NCI-H1105 (cell line): ENCODE measurements at places on chromosomes 16 and 17.
A peak's percentile ranks its signal among the peaks of the same experiment; 100 is the strongest.

DNA sequence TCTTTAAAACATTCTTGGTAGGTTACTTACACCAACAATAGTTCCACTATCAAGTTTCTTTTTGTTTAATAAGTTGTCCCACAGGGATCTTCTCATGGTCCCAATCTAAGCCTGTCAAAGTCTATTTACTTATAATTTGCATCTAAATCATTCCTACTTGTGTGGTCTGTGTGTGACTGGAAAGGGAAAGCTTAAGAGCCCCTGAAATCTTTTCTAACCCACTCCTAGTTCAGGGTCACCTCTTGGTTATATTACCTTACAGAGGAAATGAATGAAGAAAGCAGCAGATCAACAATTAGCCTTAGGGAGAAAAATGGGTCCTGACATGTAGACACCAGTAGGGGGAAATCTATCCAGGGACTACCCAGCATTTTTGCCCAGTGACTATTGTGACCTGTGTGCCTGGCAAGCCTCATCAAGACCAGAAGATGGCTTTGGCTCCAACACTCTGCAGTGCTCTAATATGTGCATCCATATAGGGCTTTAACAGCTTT lies 110.4 kb upstream of the HAS3 start:
- DNase-seq, result no peak

DNA sequence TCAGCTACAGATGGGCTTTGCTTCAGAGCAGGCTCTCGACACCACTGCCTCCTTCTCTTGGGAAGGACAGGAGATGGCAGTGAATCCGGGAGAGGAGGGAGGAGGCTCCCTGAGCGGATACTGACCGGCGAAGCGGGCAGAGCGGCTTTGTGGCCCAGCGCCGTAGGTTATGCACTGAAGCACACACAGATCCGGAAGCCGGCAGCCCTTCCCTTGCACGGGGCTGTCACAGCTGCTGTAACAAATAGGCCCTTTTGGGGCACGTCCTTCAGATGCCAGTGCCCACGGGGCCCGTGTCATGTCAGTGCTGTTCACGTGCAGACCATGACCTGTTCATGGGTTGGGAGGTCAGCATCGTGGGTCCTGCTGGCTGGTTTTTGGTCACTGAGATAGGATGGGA lies 144.7 kb upstream of the CHMP6 start:
- no peak for DNase-seq

GRCh38 chr16:84952335-84953189 lies 58.8 kb downstream of the ZDHHC7 start:
- peak; percentile 34 for DNase-seq

DNA sequence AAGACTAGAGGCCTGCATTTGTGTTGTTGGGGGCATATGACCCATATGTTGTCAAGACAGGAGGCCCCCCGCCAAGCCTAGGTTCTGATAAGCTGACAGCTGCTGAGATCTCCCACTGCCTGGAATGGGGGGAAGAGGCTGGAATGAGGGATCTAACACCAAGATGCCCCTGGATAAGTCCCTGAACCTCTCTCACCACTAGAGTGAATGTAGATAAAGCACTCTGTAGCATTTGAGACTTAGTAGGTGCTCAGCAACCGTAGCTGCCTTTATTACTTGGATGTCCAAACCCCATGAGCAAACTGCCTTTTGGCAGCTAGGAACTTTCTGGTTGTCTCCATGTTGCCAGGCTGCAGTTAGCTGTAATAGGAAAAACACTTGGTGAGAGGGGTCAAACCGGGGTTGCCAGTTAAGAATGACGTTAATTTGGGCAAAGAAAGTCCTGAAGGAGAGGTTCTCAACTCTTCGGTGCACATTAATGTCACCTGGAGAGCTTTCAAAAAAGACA lies 4.4 kb upstream of the RASL10B start:
- DNase-seq, result no peak

GRCh38 chr16:60720060-60720459 lies 1316.2 kb downstream of the CDH8 start:
- no peak for DNase-seq

GRCh38 chr17:992933-993332 lies 4.0 kb upstream of the TIMM22 start:
- no peak for DNase-seq

DNA sequence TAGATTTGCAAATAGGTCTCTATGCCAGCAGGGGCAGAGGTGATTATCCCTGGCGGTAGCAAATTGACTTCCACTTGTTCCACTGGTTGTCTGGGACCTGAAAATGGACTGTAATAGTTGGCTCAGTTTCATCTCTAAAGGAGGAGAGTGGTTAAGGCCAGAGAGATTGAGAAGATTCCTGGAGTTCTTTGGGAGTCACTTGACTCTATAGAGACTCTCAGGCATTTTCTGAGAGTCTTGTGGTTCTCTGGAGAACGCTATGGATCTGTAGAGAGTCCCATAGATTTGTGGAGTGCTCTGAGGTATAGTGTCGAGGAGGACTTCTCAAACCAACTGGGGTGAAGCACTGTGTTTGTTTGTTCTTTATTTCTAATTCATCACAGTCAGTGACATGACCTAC lies 8.9 kb upstream of the PMP22 start:
- DNase-seq, result no peak

GRCh38 chr16:29852654-29853053 lies 10.4 kb downstream of the CDIPT start:
- no peak for DNase-seq

DNA sequence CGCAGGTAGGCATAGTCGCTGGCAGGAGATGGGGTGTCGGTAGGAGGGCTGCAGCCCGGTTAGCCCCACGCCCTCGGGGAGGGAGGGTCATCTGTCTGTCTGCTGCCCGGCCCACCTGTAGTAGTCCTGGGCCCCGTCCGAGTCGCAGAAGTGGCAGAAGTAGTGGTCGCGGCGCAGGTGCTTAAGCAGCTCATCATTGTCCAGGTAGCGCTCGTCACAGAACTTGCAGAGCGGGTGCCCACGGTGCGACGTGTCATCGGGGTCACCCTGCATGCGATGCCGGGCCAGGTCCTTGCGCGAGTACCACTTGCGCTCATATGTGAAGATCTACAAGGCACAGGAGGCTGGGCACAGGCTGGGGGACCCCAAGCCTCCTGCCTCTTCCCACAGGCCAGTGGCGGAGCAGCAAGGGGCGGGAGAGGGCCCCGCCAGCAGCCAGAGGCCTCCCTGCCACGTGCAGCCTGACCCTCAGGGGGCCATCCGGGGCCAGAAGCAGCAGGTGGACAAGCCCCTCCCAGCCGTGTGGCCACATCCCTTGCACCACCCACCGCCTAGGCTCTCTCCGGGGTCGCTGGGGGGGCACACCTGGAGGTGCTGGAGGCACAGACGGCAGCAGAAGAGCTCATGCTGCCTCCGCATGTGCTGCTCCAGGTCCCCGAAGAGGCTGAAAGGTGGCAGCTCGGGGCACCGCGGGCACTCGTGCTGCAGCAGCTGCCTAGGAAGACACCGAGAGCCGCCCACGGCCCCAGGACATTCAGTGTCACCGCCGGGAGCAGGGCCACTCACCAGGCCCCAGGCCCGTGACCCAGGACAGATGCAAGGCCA lies 7.0 kb downstream of the ZNF598 start:
- no peak for DNase-seq

GRCh38 chr16:81349608-81350305 lies 35.0 kb downstream of the GAN start:
- no peak for DNase-seq

- DNase-seq, result peak; percentile 9
Observed at GRCh38 chr16:57115514-57116182, 23.3 kb downstream of the CPNE2 start.

DNA sequence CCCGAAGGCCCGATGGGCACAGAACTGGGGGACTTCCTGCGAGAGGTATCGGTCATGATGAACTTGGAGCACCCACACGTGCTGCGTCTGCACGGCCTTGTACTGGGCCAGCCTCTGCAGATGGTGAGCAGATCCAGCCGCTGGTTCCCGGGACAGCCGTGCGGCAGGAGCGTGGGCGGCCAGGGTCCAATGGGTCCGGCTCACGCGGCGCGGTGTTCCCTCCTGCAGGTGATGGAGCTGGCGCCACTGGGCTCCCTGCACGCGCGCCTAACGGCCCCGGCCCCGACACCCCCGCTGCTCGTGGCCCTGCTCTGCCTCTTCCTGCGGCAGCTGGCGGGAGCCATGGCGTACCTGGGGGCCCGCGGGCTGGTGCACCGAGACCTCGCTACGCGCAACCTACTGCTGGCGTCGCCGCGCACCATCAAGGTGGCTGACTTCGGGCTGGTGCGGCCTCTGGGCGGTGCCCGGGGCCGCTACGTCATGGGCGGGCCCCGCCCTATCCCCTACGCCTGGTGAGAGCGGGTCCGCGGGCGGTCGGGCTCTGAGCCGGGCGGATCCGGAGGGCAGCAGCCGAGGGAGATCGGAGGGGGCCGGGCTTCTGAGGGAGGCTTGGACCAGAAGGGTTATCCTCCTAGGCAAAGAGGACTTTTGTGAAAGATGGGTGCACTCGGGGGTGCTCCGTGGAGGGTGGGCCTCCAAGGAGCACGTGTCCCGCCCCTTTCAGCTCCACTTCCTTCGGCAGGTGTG lies 3.0 kb downstream of the TNK1 start:
- no peak for DNase-seq

DNA sequence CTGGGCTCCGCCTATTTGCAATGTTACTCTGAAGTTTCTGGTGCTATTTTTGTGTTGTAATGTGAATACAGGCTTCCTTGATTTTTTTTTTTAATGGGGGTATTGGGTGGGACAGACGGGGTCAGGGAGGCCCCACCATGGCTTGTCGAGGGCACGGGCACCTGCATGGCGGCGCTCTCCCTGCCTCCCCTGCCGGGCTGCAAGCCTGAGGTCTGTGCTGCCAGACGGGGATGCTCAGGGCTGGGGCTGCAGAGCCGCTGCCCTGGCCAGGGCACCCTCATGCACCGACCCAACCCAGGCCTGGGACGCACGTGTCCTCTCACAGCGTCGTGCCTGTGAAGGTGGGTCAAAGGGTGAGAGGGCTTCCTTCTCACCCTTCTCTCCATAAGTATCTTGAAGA lies 13.0 kb upstream of the ZFPM1 start:
- no peak for DNase-seq

DNA sequence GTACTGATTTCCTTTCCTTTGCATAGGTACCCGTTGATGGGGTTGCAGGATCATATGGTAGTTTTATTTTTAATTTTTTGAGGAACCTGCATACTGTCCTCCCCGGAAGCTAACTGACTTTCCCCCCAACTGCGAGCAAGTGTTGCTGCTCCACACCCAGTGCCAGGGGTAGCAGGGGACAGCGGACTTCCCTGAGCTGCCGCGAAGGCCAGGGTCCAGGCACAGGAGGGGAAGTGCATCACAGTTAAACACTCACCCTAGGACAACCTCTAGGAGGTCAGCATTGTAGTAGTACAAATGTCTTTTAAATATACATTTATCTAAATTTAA lies 201.7 kb downstream of the NPIPB11 start:
- no peak for DNase-seq

GRCh38 chr16:15031586-15031985 lies 24.3 kb downstream of the NTAN1 start:
- DNase-seq, result no peak

- peak; percentile 48 for DNase-seq
Observed at GRCh38 chr16:85205747-85206471, 93.6 kb upstream of the CIBAR2 start.

DNA sequence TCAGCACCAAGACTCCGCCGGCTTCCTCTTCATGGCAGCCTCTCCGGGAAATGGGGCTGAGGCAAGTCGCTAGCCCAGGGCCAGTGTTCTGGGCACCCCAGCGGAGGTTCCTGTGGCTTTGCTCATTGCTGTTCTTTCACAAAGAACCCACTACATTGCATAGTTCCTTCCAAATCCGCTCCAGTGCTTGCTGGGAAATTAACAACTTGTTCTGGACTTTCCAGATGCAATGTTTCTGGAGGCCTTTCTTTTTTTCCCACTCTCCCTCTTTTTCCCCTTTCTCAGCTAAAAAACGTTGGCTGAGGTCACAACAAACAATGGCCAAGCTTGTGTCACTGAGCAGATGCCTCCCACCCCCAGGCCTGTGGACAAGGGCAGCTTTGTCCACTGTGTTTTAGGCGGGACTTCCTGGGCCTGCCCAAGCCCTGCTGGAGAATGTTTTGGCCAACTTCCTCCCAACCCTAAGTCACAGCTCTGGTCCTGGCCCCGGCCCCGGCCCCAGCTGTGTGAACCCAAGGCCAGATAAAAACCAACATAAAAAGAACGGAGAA lies 131.5 kb upstream of the RCVRN start:
- no peak for DNase-seq

DNA sequence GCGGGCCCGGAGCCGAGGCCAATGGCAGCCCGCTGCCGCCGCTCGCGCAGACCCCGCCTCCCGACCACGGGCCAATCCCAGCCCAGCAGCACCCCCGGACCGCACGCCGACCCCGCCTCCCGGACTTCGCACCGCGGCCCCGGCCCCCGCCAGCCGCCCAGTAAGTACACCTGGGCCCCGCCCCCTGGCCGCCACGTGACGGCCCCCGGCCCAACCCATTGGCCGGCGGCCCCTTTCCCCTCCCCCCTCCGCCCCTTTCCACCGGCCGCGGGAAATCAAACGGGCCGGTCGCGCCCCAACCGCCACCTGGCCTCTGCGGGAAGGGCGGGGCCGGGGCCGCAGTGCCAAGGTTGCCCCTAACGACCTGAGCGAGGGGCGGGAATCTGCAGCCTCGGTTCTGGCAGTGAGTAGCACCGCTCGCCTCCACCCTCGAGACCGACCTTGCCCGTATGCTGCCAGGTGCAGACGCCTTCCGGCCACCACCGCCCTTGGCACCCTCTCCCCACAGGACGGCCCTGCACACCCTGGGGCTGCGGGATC lies at the start of gene YBX2:
Gene YBX2, minus strand, starts transcription at position 26 of the 540 bp plus-strand sequence. CDS start 139 bp downstream, outside the sequence.
- DNase-seq, result peak; percentile 93

DNA sequence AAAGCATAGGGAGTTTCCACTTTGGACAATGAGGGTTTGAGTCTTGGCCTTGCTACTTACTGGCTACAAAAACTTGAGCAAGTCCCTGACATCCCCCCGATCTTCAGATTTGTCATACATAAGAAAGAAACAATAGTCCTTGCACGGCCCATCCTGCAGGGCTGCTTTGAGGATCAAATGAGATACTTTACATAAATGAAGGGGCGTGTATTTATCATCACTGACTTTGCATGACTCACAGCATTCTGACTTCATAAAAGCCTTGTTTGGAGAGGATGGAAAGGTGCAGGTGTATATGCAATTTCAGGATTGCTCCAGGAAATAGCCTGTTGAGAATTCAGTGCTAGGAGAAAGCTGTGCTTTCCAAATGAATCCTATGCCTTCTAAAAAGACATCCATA lies 465.0 kb upstream of the MAF start:
- DNase-seq, result no peak

- DNase-seq, result peak; percentile 31
Observed at GRCh38 chr16:22077700-22078313, 14.5 kb upstream of the VWA3A start.

DNA sequence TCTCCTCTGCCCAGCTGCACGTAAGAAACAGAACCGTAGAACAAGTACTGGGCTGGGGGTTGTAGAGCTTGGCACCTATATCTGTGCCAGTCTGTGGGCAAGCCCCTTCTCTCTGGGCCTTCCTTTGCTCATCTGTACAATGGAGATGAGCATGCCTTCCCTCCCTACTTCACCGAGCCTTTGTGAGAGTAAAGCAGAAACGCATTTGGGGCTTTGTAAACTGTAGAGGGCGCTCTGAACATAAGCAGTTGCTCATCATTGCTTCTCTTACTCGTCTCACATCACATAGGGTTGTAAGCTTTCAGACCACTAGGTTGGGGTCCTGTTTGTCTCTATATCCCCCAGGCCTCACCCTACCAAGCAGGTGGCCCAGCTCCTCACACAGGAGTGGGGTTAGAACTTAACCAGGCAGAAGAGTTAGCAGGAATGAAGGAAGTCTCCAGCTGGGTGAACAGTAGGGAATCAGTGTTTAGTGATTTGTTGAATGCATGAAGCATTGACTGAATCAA lies 15.1 kb downstream of the SAMD14 start:
- DNase-seq, result no peak
